ENCODE measurements at places on chromosomes 13 and 19. TPM values are rescaled to one million over a fixed set of nuclear protein-coding genes. Genes with fewer than 3 reads are reported as not detected.

The CYP2A6 gene
- total RNA-seq: 0.55 TPM

The SAFB2 gene
- 131 TPM for total RNA-seq

The NXNL1 gene
- not detected for total RNA-seq

The PLIN3 gene
- 22.8 TPM for total RNA-seq

DNA sequence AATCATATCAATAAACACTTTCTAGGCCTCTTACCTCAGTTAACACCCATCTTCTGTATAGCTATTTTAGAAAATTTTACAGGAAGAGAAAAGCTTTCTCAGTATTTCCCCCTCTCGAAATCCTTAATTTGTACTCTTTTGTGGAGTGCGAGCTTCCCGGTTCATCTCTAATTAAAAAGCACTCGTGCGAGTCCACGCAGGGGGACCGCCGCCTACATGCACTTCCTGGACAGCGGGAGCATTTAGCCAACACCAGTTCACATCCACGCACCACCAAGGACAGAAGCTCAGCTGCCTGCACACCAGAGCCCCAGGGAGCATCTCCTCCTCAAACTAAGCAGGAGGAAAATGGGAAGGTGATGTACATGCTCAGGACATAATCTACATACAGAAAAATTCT is 60.0 kb downstream of the RASA3 start:
- DNase-seq: no peak

DNA sequence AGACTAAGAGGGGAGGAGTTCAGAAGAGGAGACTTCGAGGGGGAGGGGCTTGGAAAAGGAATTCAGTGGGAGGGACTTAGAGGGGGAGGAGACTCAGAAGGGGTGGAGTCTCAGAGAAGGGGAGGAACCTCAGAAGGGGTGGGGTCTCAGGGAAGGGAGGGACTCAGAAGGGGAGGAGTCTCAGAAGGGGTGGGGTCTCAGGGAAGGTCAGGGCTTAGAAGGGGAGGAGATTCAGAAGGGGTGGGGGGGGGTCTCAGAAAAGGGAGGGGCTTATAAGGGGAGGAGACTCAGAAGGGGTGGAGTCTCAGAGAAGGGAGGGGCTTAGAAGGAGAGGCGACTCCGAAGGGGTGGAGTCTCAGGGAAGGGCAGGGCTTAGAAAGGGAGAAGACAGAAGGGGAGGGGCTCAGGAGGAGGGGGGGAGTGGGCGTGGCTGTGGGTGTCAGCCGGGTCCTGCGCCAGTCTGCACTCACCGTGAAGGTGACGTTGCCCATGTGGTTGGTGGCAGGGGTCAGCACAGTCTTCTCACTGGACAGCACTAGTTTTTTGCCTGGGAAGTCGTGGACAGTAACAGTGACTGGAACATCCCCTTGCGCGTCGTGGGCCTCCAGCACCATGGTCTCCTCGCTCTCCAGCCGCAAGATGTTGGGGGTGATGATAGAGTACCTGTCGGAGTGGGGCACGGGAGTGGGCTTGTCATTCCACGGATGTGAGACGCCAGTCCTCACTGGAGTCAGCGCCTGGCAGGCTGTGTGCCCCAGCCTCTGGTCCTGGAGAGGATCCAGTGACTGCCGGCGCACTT is 1.5 kb downstream of the C3 start:
- no peak for DNase-seq

DNA sequence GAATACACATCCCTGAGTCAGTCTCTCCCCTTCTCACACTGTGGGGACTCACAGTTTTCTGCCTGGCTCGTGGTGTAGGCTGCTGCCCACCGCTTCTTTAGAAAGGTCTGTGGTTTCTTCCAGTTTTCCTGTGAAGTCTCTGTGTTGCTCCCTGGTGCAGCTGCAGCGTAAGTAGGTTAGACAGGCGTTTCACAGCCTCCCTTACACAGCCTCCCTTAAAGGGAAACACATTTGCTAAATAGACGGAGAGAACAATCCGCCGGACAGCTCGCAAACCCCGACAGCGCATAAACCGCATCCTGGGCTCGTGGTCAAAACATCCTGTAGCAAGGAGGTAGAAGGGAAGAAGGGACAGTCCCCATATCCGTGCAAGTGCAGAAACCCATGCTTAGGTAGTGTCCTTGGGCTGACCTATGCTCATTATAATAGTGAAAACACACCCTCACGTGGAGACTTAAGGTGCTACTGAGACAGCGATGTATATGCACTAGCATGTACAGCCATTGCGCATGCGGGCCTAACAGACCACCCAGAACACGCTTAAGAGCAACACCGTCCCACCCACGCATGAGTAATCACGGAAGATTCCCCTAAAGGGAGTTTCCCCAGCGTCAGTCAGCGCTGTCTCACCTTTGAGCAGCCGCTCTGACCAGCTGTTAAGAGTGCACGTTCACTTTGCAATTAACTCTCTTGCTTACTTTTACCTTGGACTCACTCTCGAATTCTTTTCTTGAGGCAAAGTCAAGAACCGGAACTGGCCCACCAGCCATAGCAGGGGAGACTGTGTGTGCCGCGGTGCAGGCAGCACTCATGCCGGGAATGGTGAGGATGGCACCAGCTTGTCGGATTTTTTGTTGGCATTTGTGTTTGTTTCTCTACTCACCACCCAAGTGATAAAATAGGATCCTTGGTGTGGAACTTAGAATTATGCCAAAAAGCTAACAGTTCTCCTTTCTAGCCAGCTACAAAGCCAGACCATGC is 16.6 kb downstream of the SIGLEC8 start:
- DNase-seq: peak; percentile 85

- DNase-seq: peak; percentile 29
Measured at GRCh38 chr13:71864094-71864985, 2.7 kb downstream of the DACH1 start.

DNA sequence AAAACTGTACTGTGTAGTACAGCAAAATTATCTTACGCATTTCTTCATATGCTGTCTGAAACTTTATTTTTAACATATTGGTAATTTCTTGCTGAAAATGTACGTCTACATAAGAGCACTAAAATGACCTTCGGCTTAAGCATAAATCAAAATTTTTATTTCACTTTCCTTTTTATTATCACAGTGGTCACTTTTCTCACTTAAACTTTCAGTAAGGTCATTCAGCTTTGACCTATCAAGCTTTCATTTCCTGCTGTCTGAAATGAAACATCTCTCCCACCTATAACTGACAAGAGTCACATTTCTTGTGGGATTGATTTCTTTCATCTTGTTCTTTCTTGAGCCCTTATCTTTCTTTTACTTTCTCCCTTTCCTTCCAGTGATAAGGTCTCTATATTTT is 2212.7 kb upstream of the PCDH20 start:
- DNase-seq: no peak

- no peak for DNase-seq
Measured at GRCh38 chr13:98050041-98050466, 92.8 kb upstream of the FARP1 start.

GRCh38 chr19:848386-848921 is 3.6 kb upstream of the ELANE start:
- no peak for DNase-seq

DNA sequence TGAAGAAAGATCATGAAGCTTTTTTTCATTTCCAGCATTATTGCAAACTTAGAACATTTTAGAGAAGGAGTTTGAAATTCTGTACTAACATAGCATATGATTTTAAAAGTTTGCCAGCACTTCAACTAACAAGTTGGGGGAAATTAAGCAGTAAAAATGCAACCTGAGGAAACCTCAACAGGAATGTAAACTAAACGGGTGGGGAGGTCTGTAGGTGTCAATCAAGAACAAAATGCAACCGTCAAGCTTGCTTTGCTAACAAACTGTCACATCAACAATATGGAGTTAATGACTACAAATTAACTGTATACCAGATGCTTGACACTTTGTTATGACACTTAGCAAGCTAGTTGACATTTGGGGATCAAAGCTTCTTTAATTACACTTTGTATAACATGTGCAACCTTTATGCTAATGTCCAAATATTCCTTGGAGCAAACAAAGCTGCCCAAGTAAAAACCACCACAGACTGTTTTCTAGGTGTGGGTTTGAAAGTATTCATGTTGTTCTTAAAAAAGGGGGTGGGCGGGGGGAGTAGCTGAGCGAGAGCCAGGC is 52.1 kb downstream of the DACH1 start:
- no peak for DNase-seq

GRCh38 chr19:18122424-18122823 is 24.8 kb downstream of the MAST3 start:
- no peak for DNase-seq

DNA sequence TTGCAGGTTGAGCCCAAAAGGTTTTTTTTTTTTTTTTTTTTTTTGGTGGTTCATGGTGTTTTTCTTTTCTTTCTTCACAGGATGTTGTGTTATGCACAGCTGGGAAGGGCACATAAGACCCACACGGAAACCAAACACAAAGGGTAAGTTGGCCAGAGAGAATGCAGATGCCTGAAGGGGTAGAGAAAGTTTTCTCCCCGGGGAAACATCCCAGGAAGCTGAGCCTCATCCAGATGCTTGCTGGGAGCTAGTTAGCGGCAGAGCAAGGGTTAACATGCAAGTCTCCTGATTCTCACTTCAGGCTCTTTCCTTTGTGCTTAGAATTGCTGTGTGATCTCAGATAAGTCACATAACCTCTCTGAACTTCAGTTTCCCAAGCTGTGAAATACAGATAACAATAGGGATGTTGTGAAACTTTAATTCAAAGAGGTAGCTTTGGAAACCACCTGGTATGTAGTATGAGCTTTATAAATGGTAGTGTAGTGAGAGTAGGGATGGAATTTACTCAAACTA is 3.1 kb downstream of the ADGRE1 start:
- peak; percentile 44 for DNase-seq

GRCh38 chr19:7476777-7477494 is 11.9 kb downstream of the PEX11G start:
- no peak for DNase-seq

- DNase-seq: no peak
Measured at GRCh38 chr19:35783469-35784434, 8.4 kb downstream of the ARHGAP33 start.
